ENCODE measurements at places on chromosomes 11 and 22.

DNA sequence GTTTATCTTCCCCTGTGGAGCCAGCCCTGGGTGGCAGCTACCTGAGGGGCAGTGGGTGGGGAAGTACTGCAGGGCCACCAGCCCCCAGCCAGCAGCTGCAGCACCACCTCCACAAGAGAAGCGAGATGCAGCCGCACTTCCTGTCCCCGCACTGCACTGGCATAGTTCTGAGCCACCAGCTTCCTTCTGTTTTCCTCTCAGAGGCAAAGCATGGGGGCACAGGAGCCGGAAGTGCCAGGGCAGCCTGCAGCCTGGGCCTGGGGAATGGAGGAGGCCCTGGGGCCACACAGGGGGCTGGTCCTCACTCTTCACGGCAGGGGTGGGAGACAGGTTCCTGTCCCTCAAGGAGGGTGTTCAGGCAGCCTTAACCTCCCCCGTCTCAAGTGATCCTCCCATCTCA, 11.9 kb upstream of the SH3BP1 start:
- DNase-seq, result no peak

DNA sequence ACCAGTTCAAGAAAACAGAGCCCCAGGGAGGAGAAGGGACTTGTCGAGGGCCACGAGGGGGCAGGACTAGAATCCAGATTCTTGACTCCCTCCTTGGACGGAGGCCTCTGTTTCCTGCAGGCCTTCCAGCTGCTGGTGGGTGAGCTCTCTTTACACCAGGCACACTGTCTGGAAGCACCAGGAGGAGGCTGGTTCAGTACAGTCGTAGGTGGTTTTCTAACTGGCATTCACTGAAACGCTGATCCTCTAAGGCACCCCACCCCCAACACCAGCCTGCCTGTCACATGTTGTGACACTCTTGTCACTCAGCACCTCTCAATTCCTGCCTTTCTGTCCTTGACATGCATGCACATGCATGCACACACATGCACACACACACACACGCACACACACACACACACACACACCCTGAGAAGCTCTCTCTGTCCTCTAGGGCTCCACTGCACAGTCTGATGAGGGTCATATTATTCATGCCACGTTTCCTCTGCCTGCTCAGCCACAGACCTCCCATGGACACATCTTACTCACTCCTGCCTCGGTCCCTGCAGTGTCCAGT, 751 bp downstream of the MS4A10 start:
- no peak for DNase-seq

DNA sequence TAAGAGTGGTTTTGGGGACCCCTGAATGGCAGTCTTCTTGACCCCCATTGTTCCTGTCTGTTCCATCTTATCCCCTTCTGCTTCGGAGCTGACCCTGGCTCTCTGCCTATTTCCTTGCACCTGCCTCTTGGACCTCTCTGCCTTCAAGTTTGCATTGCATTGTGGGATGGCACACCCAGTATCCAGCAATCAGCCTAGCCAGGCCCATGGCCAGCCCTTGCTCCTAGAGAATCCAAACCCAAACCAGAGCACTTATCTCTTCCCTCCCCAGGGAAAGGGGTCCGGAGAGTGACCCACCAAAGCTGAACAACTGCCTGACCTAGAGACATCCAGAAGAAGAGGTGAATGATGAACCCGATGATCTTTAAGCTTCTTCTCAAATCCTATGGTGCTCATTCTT, 607.3 kb upstream of the CADM1 start:
- DNase-seq, result no peak

DNA sequence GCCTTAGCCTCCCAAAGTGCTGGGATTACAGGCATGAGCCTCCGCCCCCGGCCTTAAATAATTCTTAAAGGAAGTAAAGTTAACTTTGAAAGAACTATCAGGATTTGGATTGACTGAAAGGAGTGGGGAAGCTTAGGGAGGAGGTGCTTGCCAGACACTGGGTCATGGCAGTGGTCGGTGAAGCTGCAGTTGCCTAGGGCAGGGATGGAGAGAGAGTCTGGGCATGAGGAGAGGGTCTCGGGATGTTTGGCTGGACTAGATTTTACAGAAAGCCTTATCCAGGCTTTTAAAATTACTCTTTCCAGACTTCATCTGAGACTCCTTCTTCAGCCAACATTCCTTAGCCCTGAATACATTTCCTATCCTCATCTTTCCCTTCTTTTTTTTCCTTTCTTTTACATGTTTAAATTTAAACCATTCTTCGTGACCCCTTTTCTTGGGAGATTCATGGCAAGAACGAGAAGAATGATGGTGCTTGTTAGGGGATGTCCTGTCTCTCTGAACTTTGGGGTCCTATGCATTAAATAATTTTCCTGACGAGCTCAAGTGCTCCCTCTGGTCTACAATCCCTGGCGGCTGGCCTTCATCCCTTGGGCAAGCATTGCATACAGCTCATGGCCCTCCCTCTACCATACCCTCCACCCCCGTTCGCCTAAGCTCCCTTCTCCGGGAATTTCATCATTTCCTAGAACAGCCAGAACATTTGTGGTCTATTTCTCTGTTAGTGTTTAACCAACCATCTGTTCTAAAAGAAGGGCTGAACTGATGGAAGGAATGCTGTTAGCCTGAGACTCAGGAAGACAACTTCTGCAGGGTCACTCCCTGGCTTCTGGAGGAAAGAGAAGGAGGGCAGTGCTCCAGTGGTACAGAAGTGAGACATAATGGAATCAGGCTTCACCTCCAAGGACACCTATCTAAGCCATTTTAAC, at the start of gene NNMT:
NNMT (plus strand) TSS at position 724 of the 929 bp plus-strand sequence; CDS start at position 882, 158 bp downstream.
- no peak for DNase-seq

DNA sequence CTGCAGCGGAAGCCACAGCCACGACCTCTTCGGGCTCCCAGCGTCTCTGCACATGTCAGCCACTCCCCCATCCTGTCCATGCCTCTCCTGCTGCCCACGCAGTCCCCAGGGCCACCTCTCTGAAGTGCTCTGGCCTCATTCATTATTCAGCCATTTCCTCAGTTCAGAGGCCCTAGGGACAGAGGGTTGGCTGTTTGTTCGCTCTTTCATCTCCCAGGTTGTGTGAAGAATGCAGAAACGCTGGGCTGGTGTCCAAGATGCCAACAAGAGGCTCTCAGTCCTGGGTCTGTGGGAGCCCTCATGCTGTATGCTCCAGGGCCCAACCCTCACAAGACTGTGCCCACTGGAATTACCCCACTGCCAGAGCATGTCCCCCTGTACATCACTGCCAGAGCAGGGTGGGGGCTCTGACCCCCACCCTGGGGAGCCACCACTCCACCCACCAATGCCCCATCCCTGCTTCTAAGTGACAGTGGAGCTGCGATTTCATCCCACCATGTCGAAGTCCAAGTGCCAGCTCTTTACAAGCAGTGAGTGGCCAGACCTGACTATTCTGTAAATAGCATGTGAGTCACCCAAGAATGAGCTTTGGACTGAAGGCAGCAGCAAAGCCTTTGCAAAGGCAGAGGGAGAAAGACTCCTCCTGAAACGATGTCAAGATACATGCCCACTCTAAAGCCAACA, 209.6 kb downstream of the BUD13 start:
- no peak for DNase-seq

DNA sequence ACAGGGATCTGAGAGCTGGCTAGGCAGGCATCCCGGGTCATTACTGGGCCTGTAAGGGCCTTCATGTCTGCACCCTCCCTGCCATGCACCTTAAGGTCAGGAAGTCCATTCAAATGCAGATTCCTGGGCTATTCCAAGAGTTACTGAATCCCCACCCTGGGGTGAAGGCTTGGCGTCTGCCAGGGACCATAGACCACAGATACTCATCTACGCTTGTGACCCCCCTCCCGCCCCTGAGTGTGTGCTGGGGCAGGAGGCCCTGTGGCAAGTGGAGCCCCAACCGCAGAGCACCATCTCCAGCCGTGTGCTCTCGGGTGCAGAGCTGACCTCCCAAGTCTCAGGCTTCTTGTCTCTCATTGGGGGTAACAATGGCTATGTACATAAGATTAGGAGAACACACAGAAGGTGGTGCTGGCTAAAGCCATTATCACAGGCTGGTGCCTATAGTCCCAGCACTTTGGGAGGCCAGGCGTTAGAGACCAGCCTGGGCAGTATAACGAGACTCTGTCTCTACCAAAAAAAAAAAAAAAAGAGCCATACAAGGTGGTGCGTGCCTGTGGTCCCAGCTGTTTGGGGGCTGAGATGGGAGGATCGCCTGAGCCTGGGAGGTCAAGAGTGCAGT, 19.1 kb upstream of the KCNQ1OT1 start:
- no peak for DNase-seq

- no peak for DNase-seq
Measured at GRCh38 chr22:20404881-20405280, 10.9 kb downstream of the ZNF74 start.

DNA sequence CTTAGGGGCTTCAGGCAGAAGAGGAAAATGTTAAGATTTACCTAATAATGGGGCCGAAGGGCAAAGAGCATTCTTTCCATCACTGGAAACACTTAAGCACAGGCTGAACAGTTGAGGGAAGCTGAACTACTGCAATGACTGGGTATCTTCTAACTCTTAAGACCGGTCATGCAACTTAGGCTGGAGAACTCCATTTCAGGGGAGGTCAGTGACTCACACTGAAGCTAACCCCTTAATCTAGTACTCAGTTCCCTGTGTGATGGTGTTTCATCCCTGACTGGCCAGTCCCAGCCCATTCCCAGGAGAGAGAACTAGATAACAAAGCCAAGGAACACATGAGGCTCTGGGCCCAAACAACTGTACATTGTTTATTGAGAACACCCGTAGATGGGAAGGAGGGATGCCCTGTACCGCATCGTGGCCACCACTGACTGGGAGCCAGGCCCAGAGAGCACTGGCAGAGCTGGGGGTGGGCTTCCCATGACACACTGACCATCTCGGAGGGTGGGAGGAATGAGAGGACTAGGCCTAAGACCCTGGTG, 10.5 kb downstream of the RPL27A start:
- DNase-seq, result no peak

DNA sequence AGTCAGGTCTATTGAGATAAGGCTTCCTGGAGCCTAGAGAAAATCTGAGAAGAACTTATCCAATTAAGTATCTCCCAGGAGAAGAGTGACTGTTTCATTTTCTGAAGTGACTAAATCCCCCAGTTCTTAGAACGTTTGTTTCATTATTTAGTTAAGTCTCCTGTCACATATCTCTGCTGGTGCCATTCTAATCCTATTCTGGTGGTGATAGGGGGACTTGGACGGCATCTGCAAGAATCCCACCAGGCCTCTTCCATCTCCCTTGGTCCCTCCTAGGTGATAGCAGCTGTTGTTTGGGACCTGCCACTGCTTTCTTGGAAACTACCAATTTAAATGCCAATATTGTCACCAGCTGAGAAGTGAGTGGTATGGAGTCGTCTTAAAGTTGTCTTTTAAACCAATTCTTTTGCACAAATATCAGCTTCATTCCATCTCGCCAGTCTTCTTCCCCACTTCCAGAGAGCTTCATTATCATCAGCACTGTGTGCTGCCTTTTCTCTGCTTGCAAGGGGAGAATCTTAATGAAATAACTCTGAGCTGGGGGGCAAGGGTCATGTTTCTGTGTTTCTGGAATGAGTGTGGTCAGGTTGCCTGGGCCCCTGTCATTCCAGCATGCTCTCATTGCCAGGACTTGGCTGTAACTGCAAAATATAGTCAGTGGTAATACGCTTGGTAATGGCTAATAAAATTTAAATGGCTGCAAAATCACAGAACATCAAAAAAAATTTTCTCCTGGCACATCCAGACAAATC, 104.8 kb downstream of the LDLRAD3 start:
- DNase-seq, result no peak

DNA sequence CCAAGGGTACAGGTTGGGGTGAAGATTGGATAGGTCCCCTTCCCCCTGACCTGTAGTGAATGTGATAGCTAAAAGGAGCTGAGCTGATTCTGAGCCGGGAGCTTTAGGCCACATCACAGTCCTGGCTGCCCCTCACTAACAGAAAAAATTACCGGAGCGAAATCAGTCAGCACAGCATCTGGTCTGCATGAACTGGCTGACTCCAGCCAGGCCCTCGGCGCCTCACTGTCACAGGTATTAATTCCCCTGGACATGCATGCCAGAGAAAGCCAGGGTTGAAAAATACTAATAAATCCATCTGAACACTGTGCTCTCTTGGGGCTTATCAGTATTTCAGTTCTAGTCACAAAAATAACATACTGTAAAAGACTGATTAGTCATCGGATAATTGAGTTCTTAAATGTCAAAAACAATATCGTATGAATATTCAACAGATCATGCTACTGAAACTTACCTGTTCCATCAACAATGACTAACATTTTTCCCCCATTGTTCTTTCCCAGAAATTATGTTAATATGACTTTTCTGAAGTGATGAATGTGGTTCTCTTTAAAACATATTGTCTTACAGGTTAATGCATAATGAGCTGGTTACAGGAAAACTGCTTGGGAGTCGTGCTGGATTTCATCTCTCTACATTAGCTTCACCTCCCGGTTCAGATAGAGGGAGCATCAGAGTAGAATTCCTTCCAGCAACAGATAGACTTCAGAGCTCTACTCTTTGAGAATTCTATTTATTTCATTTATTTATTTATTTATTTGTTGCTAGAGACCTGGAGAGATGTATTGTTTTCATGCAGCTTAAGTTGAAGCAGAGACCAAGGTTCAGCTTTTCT, 387.7 kb downstream of the NXPE2 start:
- no peak for DNase-seq

GRCh38 chr22:18000441-18001039, 23.8 kb downstream of the MICAL3 start:
- no peak for DNase-seq

- DNase-seq, result no peak
Measured at GRCh38 chr11:102654761-102655160, 29.6 kb upstream of the MMP20 start.

DNA sequence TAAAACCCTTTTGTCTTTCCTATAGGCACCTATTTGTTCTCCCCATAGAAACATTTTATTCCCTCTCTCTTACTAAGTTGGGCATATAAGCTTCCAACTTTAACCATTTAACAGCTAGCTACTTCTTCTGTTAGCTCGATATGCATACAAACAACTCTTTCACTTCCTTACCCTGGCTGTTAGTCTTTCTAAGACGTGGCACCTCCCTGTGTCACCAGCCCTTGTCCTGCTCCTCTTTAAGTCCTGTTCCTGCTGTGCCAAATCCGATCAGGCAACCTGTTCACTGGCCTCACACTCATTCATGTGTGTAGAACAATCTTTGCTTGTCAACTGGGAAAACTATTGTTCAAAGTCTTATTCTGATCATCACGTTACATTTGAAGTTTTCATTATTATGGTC, 1376.1 kb upstream of the TENM4 start:
- DNase-seq, result no peak

- DNase-seq, result no peak
Measured at GRCh38 chr11:80855426-80855825, 1414.6 kb upstream of the TENM4 start.

- DNase-seq, result no peak
Measured at GRCh38 chr11:125756050-125756449, 10.0 kb downstream of the PATE1 start.

DNA sequence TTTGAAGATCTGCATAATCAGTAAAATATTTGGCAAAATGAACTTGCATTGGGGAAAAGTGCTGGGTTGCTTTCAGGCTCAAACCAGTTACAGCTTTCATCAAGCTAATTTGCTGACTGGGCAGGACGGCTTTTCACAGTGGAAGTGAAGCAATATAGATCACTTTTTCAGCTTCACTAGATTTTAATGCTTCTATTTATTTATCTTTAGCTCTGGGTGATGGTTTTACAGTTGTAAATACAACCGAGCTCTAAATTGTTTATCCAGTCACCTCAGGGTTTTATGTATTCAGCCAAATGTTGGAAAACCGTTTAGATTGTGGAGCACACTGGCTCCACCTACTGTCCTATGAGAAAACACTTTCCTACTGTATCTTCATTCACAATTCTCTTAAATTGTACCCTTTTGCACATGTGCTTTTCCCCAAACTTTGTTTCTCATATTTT, 58.2 kb downstream of the ACER3 start:
- no peak for DNase-seq
